GM23248 (cell line): ENCODE measurements at places on chromosomes 3 and 15. TPM values are rescaled to one million over a fixed set of nuclear protein-coding genes. Genes with fewer than 3 reads are reported as not detected.

GRCh38 chr3:138432576-138433240 lies 1.7 kb upstream of the ESYT3 start:
- no peak for DNase-seq

Gene VEPH1
- 34.0 and 44.0 TPM in 2 replicates for total RNA-seq

Gene MASP1
- total RNA-seq, result 32.1 and 52.3 TPM in 2 replicates

Gene TMOD2
- total RNA-seq, result 5.9 and 7.8 TPM in 2 replicates

GRCh38 chr3:53153980-53154379 lies 7.0 kb upstream of the PRKCD start:
- no peak for DNase-seq

DNA sequence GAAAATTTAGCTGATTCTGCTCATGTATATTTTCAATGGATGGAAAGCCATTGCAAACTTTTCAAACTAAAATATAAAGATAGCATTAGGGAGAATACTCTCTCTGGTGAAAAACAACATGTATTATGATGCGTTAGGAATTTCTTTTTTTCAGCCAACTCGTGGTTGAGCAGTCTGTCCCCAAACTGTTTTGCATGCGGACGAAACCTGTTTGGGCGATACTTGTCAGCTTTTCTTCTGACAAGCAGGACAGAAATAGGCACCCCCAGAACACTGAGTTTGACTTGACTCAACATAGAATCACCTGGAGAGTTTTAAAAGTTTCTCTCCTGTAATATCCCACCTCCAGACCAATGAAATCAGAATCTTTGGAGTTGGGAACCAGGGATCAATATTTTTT lies 417.5 kb upstream of the TPRG1 start:
- DNase-seq, result no peak

Gene TSC22D2
- 9.1 and 11.5 TPM in 2 replicates for total RNA-seq

- DNase-seq, result peak; percentile 4
Measured at GRCh38 chr3:150602426-150603152, 532 bp upstream of the SELENOT start.

DNA sequence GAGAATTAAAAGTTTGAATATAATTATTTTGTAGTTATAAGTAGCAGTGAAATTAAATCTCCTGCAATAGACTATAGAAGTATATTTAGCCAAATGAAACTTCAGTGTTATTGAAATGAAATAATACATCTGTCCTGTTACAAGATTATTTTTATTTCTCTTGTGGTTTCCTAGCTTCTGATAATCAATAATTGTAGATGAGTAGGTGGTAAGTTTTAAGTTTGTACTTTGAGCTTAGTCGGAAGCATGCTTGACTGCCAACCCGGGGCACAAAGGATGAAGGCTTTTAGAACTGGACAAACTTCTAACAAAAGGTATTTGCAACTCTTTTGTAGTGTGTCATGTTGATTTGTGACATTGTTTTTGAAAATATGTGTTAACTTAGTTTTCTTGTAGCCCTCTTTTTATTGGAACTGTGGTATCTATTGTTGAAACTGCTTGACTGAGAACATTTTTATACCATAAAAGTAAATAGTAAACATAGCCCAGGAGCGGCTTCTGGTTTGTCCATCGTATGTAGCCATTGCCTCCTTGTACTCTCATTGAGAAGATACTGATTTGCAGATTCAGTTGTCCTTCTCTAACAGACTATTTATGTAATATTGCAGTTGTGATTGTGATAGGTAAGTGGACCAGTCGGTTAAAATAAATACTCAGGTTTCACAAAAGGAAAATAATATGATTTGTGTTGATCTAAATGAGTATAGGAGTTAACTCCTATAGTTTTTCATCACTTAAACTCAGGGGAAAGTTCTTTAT lies 2.9 kb downstream of the CTNNB1 start:
- DNase-seq, result no peak

- DNase-seq, result no peak
Measured at GRCh38 chr3:182521339-182521738, 272.0 kb upstream of the ATP11B start.

DNA sequence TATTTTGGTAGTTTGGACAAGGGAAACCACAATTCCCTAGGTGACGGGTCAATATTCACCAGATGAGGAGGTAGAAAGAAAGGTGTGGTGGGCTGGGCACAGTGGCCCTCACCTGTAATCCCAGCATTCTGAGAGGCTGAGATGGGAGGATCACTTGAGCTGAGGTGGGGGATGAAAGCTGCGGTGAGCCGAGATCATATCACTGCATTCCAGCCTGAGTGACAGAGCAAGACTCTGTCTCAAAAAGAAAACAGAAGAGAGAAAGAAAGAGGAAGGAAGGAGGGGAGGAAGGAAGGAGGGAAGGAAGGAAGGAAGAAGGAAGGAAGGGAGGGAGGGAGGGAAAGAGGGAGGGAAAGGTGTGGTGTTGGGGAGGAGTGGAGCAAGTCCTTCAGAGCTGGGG lies 56.1 kb upstream of the RNF7 start:
- no peak for DNase-seq

Gene GMPPB
- total RNA-seq, result 36.2 and 37.8 TPM in 2 replicates

GRCh38 chr3:176796371-176796770 lies 400.9 kb downstream of the TBL1XR1 start:
- peak; percentile 43 for DNase-seq

DNA sequence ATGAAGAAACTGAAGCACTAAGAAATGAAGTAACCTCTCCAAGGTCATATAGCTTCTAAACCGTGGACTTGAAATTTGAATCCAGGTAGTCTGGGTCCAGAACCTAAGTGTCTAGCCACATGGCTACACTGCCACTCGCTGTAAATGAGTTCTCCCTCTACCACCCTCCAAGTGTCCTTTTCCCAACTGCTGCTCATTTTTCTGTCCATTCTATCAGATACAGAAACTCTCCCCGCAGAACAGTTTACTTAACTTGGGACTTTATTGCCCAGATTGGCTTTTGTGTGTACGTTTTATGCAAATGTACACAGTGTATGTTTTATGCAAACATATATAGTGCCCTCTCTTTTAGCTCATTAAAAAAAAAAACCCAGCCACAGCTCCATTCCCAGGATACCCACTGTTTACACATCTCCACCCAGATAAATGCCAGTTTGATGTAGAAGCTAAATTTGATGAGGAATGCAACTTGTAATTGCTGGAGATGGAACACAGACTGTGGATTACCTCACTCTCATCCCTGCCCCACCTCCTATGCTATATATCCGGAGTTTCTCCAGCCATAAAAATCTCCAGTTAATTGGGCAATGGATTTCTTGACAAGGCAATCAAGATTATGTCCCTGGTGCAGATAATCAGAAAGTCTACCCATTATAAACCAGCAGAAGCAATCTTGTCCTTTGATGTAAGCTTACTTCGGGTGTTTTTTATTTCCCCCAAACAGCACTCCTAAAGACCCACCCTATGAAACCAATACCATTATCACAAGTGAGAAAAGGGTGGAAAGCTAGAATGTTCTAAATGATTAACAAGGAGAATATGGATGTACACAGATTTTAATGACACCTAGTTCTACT lies 42.0 kb downstream of the THBS1 start:
- DNase-seq, result no peak

GRCh38 chr15:69624816-69625215 lies 172.2 kb downstream of the RPLP1 start:
- DNase-seq, result no peak

DNA sequence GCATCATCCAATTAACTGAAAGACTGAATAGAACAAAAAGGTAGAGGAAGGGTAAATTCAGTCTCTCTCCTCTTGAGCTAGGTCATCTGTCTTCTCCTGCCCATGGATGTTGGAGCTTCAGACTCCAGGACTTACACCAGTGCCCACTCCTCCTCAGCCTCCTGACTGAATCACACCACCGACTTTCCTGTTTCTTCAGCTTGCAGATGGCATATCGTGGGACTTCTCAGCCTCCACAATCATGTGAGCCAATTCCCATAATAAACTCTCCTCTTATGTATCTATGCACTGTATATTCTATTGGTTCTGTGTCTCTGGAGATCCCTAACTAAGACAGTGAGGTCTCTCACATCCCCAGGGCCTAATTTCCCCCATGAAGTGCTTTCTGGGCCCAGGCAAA lies 140.4 kb downstream of the CD47 start:
- DNase-seq, result no peak

Gene FOXB1
- total RNA-seq, result not detected in 2 replicates

DNA sequence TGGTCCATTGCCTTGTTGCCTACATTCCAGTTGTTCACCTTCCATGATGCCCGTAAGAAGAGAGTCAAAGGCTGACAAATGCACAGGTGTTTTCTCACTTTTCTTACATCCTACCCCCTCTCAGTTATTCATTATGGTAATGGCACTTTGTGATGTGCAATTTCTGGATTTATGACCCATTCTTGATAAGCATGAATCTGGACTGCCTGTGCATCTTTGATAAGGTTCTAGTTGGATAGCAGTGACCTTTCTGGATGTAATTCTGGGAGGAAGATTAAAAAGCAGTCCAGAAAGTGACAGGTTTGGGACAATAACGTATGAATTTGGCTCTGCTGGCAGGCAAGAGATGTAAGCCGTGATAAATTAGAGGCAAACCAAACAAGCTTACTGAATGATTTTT lies 101.5 kb downstream of the ROBO2 start:
- DNase-seq, result no peak

DNA sequence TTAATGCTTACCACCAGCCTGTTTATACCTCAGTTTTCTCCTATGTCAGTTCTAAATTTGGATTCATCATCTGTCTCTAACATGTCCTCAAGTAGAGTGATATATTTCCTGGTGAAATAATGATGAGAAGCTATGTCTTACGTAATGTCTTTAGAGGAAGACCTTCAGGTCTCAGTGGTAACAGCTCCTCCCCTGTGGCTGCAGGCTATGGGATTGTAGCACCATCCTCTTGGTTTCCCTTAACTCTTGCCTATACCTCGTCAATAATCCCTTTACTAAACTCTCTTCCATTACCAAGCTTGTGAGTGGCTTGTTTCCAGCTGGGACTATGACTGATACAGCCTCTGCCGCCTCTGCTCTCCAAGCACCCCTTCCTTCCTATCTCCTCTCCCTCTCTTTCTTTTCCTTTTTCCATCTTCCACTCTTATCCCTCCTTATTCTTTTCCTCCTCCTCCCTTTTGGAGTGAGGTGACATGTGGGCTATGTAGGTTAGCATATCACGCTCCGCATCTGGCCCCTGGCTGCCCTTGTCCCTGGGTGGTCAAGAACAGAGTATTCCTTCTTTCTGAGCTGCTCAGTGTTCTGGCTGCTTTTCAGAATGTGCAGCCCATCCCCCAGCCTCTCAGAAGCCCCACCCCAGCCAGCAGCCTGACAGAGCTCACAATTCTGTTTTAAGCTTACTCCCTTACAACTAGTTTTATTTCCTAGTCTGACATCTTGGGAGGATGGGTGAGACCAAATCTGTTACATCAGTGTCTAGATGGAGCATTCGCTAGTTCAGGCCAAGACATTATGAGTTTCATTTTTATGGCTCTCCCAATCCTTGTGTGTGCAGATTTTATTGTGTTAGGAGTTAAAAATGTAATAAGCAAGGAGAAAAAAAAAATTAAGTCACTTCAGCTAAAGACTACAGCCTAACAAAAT lies 75.0 kb upstream of the RNU6-1 start:
- DNase-seq, result peak; percentile 8

DNA sequence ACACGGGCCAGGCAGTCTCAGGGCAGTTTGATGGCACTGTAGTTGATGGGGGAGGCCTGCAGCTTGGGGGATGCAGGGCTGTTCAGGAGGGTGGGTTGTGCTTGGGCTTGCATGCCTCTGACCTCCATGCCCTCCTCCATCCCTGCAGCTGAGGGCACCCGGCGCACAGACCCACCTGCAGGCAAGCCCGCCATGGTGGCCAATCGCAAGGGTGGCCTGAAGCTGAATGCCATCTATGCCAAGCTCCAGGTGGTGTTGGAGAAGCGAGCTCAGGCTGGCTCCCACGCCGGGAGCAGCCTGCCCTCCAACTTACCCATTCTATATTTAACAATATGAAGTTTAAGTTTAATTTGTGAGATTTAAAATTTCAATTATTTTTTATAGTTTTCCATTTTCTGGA lies 228.7 kb upstream of the DPH6 start:
- no peak for DNase-seq

Gene APOD
- total RNA-seq, result 0.97 TPM in 1 of 2 replicates, not detected in the other

DNA sequence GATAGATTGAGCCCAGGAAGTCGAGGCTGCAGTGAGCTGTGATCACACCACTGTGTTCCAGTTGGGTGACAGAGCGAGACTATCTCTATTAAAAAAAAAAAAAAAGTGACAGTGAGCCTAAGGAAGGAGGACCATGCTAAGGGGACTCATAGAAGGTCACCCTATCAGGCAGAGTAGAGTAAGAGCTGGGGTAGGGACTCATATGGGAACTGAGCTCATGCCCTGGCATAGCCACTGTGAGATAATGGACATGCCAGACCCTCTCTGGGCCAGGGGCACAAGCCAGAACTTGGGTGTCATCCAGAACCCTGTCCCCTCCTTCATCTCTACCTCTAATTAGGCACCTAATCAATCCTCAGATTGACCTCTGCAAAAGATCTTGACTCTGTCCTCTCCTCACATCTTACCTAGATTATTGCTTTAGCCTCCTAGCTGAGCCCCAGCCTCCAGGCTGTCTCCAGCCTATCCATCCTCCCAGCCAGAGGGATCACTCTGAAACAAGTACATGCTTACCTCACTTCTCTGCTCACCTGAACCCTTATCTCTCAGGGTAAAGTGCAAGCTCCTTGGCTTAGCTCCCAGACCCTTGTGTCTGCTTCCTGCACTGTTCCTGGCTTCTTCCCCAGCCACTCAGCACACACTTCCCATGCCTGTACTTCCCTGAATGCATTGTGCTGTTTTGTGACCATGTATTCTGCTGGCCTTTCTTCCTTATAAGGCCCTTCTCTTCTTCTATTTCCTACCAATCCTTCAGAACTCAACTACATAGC lies 76.4 kb downstream of the DAPK2 start:
- no peak for DNase-seq

DNA sequence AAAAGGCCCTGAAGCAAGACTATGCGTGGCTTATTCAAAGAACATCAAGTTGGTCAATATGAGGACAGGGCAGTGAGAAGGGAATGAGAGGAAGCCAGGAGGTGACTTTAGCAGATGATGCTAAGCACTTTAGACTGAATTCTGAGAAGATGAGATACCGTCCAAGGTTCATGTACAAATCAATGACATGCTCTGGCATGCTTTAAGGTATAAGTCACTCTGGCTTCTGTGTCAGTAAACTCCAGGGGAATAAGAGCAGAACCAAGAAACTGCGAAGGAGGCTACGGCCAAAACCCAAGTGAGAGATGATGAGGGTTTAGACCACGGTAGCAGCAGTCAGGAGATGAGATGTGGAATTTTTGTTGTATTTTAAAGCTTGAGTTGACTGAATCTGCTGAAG lies 8.9 kb upstream of the CCDC50 start:
- DNase-seq, result no peak
